Liver (tissue), 10 donors: ENCODE measurements at places on chromosomes 3 and 15.
A peak's percentile ranks its signal among the peaks of the same experiment; 100 is the strongest.

DNA sequence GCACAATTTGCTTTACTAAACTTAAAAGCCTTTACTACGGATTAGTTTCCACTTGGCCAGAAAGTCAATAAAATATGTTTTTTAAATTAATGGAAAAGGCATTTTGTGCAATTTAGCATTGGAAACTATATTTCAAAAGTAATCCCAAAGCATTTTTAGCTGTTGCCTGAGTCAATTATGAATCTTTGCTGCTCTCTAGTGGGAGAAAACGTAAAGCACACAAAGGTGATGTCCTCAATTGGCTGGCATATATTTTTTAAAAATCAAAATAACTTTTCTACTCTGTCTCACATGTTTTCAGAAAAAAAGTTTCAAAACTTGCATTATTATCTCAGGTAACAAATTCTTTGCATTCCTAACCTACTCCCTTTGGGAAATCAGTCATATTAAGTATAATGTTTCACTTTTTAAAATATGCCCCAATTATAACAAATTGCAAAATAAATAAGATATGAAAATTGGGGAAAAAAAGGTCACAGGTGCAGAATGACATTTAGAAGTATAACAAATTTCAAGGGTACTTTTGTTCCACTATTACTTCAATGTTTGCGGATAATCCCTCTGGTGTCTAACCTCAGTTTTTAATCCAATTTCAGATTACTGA is 47.2 kb upstream of the TEX55 start:
- no peak overlapping the region for H3K4me3 ChIP-seq
- no peak overlapping the region for H3K27ac ChIP-seq
- no peaks in the 10 kb centered on the region for H3K4me1 ChIP-seq
- DNase-seq: no peak

- no peak overlapping the region for H3K27ac ChIP-seq
- no peak for DNase-seq
- H3K27me3 ChIP-seq: no peaks in the 10 kb centered on the region
- no peaks in the 10 kb centered on the region for H3K36me3 ChIP-seq
- H3K4me1 ChIP-seq: no peaks in the 10 kb centered on the region
Observed at GRCh38 chr3:129845956-129846355, 47.6 kb downstream of the TMCC1 start.

GRCh38 chr3:123831420-123831819 is 52.7 kb downstream of the MYLK start:
- H3K27me3 ChIP-seq: no peaks in the 10 kb centered on the region
- no peak overlapping the region for H3K27ac ChIP-seq
- no peak for DNase-seq
- no peak overlapping the region for H3K4me3 ChIP-seq

GRCh38 chr15:32763295-32763694 is 45.5 kb downstream of the GREM1 start:
- H3K4me1 ChIP-seq: no peaks in the 10 kb centered on the region
- no peak overlapping the region for H3K4me3 ChIP-seq
- H3K27me3 ChIP-seq: no peaks in the 10 kb centered on the region
- H3K36me3 ChIP-seq: no peaks in the 10 kb centered on the region
- no peak for DNase-seq

GRCh38 chr3:135106445-135106844 is 311.4 kb downstream of the EPHB1 start:
- H3K36me3 ChIP-seq: no peaks in the 10 kb centered on the region
- H3K27ac ChIP-seq: no peak overlapping the region
- no peaks in the 10 kb centered on the region for H3K27me3 ChIP-seq
- DNase-seq: no peak

DNA sequence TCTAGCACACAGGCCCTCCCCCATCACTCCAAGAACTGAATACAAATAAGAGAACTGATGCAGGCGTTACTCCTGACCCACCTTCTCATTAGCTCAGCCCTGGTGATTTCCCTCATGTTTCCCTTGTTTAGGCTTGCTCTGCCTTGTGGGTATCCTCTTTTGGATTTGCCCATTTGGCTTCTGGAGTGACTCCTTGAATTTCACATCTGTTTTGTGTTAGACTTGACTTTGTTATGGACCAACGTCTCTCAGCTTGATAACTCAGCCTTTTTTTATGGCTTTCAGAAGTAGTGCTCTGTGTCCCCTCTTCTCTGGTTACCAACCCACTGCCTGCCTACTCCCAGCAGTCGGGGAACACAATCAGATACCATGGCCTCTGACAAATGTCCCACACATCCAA is 11.3 kb upstream of the TMOD3 start:
- H3K4me1 ChIP-seq: peaks cover 22% of the 10 kb centered on the region
- no peaks in the 10 kb centered on the region for H3K36me3 ChIP-seq
- H3K27me3 ChIP-seq: no peaks in the 10 kb centered on the region
- no peak for DNase-seq

GRCh38 chr3:160478338-160478737 is 28.8 kb upstream of the TRIM59 start:
- DNase-seq: no peak
- no peaks in the 10 kb centered on the region for H3K27me3 ChIP-seq
- H3K27ac ChIP-seq: no peak overlapping the region
- H3K4me3 ChIP-seq: no peak overlapping the region
- no peaks in the 10 kb centered on the region for H3K4me1 ChIP-seq

DNA sequence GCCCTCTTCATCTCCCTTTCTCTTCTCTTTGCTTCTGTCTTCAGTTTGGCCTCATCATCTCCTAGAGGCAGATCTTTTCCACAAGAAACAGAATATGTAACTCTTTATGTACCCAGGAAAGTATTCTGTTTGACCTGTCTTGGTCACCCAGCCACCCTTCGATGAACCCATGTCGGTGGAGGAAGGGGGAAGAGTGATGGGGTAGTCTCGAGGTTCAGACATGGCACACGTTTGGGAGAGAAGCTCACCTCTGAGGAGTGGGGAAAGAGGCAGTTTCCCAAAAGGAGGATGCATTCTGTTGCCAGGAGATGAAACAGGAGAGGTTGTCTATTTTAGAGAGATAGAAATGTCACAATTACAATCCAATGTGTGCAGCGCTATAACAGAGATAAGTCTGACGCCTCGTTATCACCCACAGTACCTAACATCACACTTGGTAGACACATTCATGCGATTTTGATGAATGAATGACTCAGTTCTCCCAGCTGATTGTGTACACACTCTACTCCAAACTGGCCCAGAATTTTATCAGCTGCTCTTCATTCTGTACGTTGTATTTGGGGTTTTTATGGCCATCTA is 722 bp upstream of the CCDC50 start:
- H3K4me1 ChIP-seq: peaks cover 18% of the 10 kb centered on the region
- no peaks in the 10 kb centered on the region for H3K27me3 ChIP-seq
- no peak for DNase-seq
- H3K36me3 ChIP-seq: no peaks in the 10 kb centered on the region
- H3K4me3 ChIP-seq: peak overlapping the region; percentile 93
- H3K27ac ChIP-seq: peak overlapping the region; percentile 97

- H3K27me3 ChIP-seq: no peaks in the 10 kb centered on the region
- H3K36me3 ChIP-seq: peaks cover 6% of the 10 kb centered on the region
- no peak for DNase-seq
- H3K27ac ChIP-seq: no peak overlapping the region
- no peak overlapping the region for H3K4me3 ChIP-seq
- H3K4me1 ChIP-seq: no peaks in the 10 kb centered on the region
Observed at GRCh38 chr3:33067484-33067883, 29.5 kb downstream of the GLB1 start.

DNA sequence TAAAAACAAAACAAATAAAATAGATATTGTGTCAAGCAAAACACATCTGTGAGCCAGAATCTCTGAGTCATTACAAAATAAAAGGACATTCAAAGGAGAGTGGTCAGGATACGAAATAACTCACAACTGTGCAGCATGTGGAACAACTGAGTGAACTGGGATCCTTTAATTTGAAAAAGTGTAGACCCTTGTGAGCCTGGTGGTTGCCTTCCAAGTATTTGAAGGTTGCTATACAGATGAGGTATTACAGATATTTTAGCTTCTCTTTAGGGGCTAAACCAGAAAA is 26.7 kb downstream of the KCNMB2 start:
- no peak for DNase-seq
- H3K27ac ChIP-seq: no peak overlapping the region
- no peak overlapping the region for H3K4me3 ChIP-seq

DNA sequence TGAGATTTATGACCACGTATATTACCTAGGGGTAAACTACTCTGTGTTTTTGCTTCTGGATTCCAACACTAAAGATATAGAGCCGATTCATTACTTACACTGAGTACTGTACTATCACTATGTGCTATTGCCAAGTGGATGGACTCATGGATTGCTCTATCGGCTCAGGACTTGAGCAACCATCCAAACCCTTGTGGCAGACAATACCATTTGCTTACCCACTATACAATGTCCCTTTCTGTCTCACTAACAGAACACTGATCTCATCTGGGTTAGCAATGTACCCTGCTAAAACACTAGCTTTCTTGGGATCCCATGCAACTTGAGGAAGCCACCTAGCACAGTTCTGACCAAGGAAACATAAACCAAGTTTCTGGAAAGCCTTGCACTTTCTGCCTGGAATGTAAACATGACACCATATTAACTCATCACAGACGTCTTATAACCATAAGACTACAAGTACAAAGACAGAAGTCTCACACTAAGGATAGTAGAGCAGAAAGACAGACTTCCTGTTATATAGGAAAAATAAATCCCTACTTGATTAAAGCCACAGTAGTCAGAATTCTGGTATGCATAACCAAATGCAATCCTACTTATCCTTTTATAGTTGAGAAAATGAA is 38.6 kb downstream of the HACD2 start:
- no peaks in the 10 kb centered on the region for H3K4me1 ChIP-seq
- H3K27ac ChIP-seq: no peak overlapping the region
- DNase-seq: no peak
- H3K4me3 ChIP-seq: no peak overlapping the region
- H3K36me3 ChIP-seq: no peaks in the 10 kb centered on the region

DNA sequence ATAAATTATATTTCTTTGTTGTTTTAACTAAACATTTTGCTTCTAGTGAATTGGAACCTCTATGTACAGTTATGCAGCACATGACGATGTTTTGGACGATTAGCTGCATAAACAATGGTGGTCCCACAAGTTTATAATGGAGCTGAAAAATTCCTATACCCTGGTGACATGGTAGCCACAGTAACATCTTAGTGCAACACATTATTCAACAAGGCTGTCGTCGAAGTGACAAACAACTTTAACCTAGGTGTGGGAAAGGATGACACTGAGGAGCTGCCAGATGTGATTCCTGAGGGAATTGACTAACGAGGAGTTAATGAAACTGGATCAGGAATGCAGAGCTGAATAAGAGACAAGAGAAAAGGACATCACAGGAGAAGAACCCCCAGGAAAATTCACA is 588.9 kb upstream of the EPHA6 start:
- H3K4me3 ChIP-seq: no peak overlapping the region
- H3K4me1 ChIP-seq: no peaks in the 10 kb centered on the region
- H3K27me3 ChIP-seq: no peaks in the 10 kb centered on the region
- H3K27ac ChIP-seq: no peak overlapping the region

DNA sequence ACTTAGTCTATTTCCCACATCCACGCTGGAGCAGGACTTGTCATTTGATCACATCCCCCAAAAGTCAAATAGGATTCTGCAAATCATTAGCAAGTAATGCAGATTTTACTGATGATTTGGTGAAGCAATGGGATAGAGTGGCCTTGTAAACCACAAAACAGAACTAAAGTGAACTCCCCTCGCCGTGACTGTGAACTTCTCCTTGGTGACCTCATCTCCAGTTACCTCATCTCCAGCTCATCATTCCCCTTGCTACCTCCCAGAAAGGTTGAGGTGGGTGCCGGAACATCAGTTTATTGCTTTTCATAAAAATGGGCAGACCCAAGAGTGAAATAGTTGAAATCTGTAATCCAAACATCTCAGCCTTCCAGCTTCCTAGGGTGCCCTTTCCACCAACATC is 36.7 kb upstream of the ADPGK start:
- H3K4me1 ChIP-seq: no peaks in the 10 kb centered on the region
- no peak overlapping the region for H3K27ac ChIP-seq
- no peaks in the 10 kb centered on the region for H3K36me3 ChIP-seq
- DNase-seq: no peak
- no peak overlapping the region for H3K4me3 ChIP-seq

GRCh38 chr3:185981621-185982020 is 43.8 kb upstream of the TRA2B start:
- DNase-seq: no peak
- no peak overlapping the region for H3K27ac ChIP-seq
- no peaks in the 10 kb centered on the region for H3K27me3 ChIP-seq
- H3K4me3 ChIP-seq: no peak overlapping the region
- no peaks in the 10 kb centered on the region for H3K36me3 ChIP-seq
- no peaks in the 10 kb centered on the region for H3K4me1 ChIP-seq

GRCh38 chr3:179037351-179037750 is 34.3 kb downstream of the ZMAT3 start:
- no peaks in the 10 kb centered on the region for H3K4me1 ChIP-seq
- no peaks in the 10 kb centered on the region for H3K27me3 ChIP-seq
- no peaks in the 10 kb centered on the region for H3K36me3 ChIP-seq
- H3K4me3 ChIP-seq: no peak overlapping the region
- DNase-seq: no peak
- no peak overlapping the region for H3K27ac ChIP-seq

DNA sequence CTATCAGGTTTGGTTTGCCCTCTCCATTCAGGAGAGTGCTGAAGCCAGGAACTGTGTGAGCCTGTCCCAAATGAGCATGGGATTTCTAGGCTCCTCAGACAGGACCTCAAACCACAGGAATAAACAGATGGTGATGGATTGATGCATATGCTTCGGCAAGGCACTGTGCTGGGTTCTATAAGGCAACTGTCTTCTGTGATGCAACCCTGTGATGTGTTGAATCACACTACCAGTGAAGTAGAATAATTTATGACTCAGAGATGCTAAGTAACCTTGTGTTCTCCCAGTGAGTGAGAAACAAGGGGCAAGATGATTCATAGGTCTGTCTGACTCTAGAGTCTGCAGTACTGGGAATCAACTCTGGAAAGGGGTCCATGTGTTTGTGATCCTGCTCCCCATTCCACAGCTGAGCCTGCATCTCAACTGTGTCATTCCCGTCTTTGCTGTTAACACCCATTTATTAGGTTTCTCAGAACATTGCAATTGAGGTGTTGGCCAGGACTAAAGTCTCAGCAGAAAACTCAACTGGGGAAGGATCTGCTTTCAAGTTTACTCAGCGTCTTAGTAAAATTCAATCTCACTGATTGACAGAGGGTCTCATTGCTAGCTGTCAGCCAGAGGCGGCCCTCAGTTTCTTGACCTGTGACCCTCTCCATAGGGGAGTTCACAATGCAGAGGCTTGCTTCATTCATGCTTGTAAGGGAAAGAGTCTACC is 510.1 kb upstream of the CFAP20DC start:
- no peaks in the 10 kb centered on the region for H3K36me3 ChIP-seq
- no peak overlapping the region for H3K4me3 ChIP-seq
- no peaks in the 10 kb centered on the region for H3K4me1 ChIP-seq

- no peak for DNase-seq
- no peaks in the 10 kb centered on the region for H3K36me3 ChIP-seq
- no peak overlapping the region for H3K27ac ChIP-seq
- no peaks in the 10 kb centered on the region for H3K4me1 ChIP-seq
Observed at GRCh38 chr3:138974462-138974861, 27.4 kb downstream of the FOXL2NB start.
